ENCODE measurements at places on chromosomes 2 and 18.

DNA sequence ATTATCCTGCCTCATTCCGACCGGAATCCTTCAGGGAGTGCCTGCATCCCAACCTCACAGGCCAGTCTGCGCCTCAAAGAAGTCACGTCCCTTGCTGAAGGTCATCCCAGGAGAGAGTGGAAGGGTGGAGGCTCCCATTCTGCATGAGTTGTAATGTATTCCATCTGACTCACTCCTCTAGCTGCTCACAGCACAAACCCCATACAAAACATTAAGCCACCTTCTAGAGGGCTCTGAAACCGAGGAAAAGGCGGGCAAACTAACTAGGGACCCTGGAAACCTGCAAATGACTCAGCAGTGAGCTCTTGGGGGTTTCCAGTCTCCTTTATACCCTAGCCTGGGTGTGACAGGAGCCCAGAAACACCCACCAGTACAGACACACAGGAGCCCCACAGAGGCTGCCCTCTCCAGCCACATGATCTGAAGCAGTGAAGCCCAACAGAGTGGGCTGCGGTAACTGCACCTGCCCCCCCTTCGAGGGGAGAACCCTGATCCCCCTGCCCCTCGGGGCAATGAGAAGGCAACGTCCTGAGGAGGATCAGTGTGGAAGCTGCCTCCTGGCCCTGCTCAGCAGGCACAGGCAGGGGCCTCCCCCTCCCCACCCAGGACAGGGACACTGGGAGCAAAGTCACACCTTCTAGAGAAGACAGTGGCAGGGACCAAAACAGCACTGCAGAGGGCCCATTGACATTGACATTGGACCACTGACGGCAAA is 69.3 kb upstream of the SNTG2 start:
- DNase-seq, result no peak

DNA sequence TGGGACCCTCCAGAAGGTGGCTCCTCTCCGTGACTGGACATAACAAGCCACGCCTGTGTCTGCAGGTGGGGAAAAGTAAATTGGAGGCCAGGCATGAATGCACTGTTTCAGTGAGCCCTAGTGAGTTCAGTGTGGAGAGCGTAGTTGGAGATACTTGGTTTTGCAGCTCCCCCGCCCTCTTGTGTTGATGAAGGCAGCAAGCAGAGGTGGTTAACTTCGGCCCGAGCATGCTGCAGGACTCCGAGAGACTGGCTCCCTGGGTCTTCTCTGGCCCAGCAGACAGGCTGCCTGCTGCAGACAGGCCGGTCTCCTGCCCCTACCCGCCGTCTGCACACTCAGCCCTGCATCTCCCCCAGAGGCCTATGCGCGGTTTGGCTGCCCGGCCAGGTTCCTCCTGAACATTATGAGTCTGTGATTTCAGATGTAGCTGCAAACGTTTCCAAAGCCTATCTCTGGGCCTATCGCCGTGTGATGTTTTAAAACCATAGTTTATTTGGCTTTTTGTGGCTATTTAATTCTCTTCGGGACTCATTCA is 102.4 kb downstream of the LDLRAD4 start:
- DNase-seq, result no peak

GRCh38 chr2:71460056-71460455 is 6.7 kb downstream of the DYSF start:
- DNase-seq, result no peak

GRCh38 chr2:101971836-101972235 is 19.9 kb upstream of the IL1R2 start:
- no peak for DNase-seq

GRCh38 chr2:120629241-120629895 is 106.3 kb upstream of the GLI2 start:
- no peak for DNase-seq

DNA sequence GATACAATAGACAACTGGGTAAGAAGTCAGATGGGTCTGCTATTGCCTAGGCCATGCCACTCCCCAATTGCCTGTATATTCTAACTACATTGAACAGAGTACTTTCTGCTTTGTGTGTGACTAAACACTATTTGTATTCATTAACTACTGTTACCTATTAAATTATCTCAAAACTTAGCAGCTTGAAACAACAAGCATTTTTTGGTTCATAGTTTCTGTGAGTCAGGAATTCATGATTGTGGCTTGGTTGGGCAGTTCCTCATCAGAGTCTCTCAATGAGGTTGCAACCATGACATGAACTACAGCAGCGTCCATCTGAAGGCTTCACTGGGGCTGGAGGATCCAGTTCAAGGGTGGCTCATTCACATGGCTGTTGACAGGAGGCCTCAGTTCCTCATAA is 205.7 kb downstream of the EN1 start:
- no peak for DNase-seq

- no peak for DNase-seq
Observed at GRCh38 chr2:223950448-223951347, 5.6 kb upstream of the WDFY1 start.

- DNase-seq, result no peak
Observed at GRCh38 chr2:100064165-100064564, 78.2 kb downstream of the AFF3 start.

DNA sequence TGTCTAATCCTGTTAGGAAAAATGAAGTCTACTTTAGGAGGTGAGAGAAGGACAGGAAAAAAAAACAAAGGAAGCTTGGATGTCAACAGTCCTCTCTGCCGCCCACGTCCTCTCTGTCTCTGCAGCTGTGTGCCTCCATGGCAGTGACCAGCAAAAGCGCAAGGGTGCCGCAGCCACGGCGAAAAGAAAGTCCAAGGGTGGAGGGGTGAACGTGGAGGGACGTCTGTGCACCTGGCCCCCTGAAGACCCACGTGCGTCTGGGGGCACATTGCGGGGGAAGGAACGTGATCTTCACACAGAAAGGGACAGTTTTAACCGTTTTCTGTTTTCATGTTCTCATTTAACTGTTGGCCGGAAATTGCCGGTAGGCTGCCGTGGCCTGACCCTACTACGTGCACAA is 152.7 kb downstream of the MBP start:
- no peak for DNase-seq

DNA sequence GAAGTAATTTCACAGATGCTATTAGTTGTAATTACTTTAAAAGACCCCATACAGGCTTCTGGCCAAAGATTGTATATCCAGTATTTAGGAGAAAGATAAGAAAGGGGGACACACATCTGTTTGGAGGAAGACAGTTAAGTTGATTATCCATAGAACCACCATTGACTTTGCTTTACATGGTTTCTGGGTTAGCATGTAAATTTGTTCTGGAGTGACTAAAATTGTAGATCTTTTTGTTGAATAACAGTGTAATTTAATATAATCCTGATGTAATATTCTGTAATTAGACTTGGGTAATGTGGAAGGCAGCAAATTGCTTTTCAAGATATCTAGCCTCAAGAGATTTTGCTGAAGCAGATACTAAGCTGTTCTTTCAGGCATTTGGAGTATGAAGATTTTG is 17.2 kb downstream of the COMMD1 start:
- DNase-seq, result no peak

- no peak for DNase-seq
Observed at GRCh38 chr2:53188851-53189510, 578.6 kb upstream of the CHAC2 start.

- no peak for DNase-seq
Observed at GRCh38 chr2:25561136-25561850, 112.1 kb downstream of the DTNB start.

- DNase-seq, result no peak
Observed at GRCh38 chr2:15720561-15721307, 129.1 kb downstream of the DDX1 start.

- no peak for DNase-seq
Observed at GRCh38 chr2:56834686-56835085, 650.9 kb downstream of the CCDC85A start.

DNA sequence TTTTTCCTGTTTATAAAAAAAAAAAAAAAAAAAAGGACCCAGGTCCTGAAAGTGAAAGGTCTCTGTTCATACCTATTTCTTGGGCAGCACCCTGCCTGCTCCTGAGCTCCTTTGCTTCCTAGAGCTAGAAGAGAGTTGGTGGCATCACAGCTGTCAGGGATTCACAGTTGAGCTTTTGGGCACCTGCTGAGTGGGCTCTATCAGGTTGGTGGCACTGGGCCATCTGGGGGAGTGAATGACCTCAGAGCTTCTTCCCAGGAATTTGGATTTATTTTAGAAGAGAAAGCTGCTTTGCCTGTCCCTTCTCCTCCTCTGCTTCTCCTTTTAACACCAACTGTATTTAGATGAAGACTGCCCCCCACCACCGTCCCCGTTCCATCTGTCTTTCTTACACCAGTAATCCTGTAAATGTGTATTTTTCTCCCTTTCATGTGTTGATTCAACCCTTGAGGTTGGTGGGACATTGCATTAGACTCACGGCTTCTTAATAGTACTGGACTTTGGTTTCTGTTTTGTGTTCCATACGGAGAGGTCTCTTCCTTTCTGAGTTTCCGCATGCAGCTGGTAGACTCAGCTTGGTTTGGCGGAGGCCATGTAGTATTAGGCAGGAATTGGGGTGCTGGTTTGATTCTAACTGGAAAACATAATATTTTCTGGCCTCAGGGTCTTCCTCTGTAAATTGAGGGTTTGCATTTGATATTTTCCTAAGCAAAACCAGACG is 7.6 kb upstream of the MGAT5 start:
- DNase-seq, result no peak

Measured in dorsolateral prefrontal cortex (tissue), 122 donors.